ENCODE measurements at places on chromosomes 2 and 18. TPM values are rescaled to one million over a fixed set of nuclear protein-coding genes. Genes with fewer than 3 reads are reported as not detected.

DNA sequence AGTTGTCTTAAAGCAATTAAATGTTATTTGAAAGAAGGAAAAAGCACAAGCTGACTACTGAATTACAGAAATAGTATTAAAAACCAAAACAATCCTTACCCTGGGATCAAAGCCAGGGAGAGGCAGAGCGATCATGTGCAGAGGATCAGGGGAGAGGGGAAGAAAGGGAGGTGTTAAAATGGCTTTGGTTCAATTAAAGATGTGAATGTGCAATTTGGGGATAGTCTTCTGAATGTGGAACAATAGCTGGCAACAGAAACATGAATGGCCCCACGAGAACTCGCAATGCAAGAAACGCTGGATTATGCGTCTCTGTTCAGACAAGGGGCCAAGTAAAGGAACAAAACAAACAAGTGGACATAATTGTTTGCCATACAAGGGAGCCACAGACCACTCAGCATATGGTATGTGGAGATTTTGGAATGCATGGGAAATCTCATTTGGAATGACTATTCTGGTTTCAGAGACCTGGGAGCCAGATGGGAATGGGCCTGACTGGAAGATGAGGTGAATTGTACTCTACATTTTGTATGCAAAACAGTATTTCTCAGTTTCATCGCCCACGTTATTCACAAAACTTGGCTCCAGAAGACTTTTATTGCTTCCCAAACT, 155.4 kb downstream of the SLC4A3 start:
- DNase-seq: no peak

DNA sequence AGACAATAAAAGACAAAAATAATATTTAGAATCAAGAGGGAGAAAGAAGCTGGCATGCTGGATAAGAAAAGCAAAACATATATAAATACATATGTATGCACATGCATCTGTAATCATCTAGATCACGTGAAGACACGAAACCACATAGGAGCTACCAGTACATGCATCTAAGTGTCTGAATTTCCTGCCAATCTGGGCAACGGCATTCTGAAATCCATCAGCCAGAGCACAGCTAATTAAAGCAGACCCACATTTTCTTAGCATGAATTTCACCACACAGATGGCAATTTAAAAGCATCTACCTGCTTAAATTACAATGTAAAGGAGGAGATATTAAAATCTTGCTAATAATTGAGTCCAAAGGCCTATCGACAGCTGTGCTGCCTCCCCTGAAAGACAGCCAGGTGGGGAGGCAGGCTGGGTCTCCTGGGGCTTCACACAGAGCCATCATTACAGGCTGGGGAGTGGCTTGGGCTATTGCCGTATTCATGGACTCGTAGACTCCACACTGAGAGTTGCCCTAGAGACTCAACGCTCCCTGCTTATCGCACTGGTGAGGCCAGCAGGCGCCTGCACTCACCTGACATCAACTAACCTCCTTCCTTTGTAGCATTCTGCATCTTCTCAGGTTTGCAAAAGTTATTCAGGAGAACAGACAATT, 272.5 kb upstream of the PXDN start:
- DNase-seq: no peak

Gene RRM2
- total RNA-seq: 1.3 TPM

DNA sequence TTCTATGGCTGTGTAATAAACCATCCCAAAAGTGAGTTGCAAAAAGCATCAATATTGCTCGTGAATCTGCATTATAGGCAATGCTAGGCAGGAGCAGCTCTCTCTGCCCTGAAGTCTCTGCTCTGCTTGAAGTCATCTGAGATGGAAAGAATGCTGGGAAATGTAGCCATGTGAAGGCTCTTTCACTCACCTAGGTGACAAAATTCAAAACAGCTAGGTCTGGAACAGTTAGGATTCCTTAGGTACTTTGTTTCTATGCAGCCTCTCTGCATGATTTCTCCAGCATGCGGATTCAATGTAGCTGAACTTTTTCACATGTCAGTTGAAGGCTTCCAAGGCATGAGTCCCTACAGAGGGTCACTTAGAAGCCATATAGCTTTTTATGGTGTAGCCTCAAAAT, 1383.7 kb downstream of the LRP1B start:
- DNase-seq: no peak

GRCh38 chr2:232349546-232349945, 29.0 kb upstream of the ALPP start:
- DNase-seq: peak; percentile 17

DNA sequence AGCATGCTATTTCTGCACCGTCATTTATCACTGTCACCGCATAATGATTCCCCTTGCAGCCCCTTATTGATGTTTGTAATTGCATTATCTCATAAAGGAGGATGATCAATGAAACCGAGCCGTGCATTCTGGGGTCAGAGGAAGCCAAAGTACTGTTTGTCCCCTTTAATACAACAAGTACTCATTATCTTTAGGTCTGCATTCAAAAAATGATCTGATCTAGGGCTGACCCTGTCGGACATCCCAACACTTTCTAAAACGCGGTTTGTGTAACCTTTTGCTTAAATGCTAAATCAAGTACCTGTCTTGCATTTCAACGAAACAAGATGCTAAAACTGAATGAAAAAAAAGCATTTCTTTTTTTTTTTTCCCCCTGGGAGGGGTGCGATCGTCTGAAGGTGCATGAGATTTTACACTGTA, 143.8 kb downstream of the MEIS1 start:
- no peak for DNase-seq

GRCh38 chr18:50274044-50274442, 7.3 kb downstream of the MBD1 start:
- no peak for DNase-seq

GRCh38 chr2:234291765-234292204, 205.1 kb downstream of the ARL4C start:
- no peak for DNase-seq

- DNase-seq: no peak
Measured at GRCh38 chr2:156436497-156437085, 412 bp downstream of the GPD2 start.

Measured in ovary (tissue), 10 donors.